ENCODE measurements at places on chromosomes 11 and 22.

GRCh38 chr22:29994027-29994715, 86.1 kb upstream of the HORMAD2 start:
- peak; percentile 83 for DNase-seq

DNA sequence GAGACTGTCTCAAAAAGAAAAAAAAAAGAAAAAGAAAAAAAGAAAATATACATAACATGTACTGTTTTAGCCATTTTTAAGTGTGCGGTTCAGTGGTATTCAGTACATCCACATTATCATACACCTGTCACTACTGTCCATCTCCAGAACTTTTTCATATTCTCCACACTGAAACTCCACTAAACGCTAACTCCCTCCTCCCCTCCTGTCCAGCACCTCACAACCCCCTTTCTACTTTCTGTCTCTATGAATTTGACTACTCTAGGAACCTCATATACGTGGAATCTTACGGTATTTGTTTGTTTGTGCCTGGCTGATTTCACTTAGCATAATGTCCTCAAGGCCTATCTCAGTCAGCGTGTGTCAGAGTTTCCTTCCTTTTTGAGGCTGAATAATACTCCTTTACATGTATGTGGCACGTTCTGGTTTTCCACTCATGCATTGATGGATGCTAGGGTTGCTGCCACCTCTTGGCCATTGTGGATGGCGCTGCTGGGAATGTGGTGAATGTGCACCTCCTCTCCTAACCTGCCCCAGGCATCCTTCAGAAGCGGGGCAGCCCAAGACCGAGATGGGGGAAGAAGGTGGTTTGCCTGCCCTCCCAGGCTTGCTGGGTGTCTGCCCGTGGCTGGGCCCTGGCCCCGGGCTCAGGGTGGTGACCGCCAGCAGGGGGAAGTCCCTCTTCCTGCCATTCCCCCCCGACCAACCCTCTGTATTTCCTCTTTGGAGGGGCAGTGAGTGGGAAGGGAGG, 60.5 kb downstream of the BCR start:
- no peak for DNase-seq

- no peak for DNase-seq
These were observed 1.3 kb upstream of the FOLR1 start for GRCh38 chr11:72190631-72191071.

GRCh38 chr11:10622108-10622507, 53.6 kb upstream of the LYVE1 start:
- no peak for DNase-seq
